ENCODE measurements at places on chromosomes 13 and 19. TPM values are rescaled to one million over a fixed set of nuclear protein-coding genes. Genes with fewer than 3 reads are reported as not detected.

The PCDH20 gene
- total RNA-seq, result not detected

The CLEC17A gene
- 0.60 TPM for total RNA-seq

The FCGBP gene
- total RNA-seq, result 4.8 TPM

The DMKN gene
- 1.1 TPM for total RNA-seq

The PCDH8 gene
- not detected for total RNA-seq

DNA sequence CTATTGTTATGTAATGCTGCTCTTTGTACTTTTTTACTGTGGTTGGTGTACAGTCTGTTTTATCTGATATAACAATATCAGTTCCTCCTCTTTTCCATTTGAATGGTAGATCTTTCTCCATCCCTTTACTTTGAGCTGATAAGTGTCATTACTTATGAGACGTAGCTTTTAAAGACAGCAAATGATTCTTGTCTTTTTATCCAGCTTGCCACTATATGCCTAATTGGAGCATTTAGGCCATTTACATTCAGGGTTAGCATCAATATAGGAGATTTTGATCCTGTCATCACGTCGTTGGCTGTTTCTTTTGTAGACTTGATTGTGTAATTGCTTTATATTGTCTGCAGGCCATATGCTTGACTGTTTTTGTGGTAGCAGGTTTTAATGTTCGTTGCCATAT, 894.2 kb upstream of the ATXN8OS start:
- no peak for DNase-seq
- H3K4me1 ChIP-seq, result no peaks in the 10 kb centered on the region
- H3K27ac ChIP-seq, result no peak overlapping the region
- H3K27me3 ChIP-seq, result no peaks in the 10 kb centered on the region
